Erythroblast (primary cell): ENCODE measurements at places on chromosomes 1 and 21.

DNA sequence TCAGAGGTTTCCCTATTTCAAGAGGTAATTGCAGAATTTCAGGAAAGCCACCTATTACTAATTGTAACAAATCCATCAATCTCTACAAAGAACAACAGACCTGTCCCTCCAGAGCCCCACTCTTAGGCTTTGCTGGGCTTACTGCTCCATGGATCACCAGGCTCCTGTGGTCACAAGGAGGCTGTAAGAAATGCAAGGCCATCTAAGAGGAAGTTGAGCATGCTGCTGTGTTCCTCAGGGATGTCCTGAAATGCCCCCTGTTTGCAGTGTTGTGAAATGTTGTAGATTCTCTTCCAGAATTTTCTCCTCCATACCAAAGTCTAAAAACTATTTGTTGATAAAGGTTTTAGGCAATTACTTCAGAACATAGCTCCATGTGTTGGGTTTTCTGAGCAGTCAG lies 24.4 kb upstream of the DUSP23 start:
- no peak for DNase-seq

DNA sequence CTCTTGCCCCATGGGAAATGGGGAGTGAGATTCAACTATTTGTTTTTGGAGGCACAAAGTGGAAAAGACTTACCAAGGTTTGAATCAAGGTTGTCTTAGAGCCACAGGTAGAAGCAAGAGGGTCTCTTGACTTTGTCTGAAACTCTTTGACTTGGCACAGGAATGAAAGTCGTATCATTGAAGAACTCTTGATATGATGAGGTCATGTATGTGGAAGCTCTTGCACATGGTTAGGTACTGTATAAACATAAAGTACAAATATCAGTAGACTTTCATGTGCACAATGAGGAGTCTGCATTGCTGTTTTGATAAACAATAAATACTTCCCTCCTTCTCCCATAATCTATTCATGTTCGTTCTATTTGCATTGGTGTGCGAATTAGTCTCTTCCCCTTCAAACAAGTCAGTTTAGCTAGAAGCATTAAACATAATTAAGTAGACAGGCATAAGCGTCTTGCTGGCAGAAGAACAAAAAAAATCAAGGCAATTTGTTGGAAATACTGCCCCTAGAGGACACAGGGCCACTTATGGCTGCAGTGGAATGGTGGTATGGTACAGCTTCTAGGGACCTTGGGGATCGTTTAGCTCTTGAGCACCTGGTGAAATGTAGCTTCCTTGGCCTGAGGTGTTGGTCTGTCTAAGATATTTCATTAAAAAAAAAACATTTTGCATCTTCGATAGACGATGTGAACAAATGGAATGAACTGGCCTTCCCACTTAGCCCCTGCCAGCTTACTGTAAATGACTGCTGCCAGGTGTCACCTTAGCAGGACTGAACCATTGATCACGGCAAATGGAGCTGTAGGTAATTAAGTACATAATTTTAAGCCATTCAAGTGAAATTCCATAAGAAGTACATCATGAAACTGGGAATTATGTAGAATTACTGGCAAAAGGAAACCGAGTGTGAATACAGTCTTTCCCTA lies 218.0 kb upstream of the GALNT2 start:
- DNase-seq, result peak; percentile 52

GRCh38 chr1:75058424-75058823 lies 75.8 kb upstream of the LHX8 start:
- DNase-seq, result no peak

DNA sequence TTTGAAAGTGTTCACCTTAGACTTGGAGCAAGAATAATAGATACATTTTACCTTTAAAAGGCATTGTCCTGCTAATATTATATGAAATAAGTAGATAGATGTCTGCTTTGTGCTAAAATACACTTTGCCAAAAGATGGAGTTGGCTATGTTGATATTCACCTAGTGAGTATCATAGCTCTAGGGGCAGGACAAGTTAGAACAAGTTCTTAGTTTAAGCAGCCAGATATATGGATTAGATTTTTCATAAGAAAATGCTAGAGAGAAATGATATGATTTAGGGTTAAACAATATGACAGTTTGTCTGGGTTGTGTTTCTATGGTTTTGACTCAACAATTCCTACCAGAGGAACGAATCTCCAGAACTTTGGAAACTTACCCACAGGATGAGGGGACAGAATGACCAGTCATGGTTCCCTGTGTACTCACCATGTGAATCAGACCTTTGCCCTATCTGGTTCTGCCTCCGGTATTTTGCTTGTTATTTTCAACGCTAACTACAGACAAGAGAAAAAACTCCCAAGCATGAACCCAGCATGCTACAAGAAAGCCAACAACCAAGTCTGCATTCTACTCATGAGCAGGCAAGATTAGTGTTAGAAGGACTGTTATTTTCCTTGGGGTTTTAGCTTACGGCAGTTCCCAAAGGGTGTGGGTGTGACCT lies 1.7 kb downstream of the F5 start:
- no peak for DNase-seq

GRCh38 chr1:47522935-47523834 lies 85.3 kb downstream of the FOXD2 start:
- no peak for DNase-seq

DNA sequence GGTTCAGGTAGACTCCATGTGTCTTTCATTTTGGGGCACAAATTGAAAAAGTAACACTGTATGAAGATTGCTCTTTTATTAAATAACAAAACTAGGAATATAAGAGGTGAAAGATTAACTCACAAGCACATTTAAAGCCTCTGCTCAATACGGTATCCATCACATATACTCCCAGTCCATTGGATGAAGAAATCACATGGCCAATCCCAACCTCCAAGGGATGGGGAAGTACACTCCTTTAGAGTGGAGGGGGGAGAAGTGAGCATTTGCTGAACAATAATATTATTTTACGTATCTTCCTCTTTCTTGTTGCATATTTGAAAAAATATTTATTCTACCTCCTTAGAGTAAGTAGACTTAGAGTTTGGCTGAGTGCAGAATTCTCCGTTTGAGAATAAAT lies 316.5 kb downstream of the LMX1A start:
- no peak for DNase-seq

DNA sequence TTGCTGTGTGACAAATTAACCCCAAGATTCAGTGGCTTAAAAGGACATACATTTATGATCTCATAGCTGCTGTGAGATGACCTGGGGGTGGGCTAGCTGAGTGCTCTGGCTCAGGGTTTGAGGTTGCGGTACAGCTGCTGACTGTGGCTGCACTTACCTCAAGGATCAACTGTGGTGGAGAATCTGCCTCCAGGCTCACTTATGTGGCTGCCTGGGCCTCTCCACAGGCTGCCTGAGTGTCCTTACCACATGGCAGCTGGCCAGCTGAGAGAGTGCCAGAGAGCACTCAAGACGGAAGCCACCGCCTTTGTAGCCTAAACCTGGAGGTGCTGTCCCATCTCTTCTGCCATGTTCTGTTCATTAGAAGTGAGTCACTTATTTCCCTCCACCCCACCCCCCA lies 5.7 kb downstream of the LRRC71 start:
- DNase-seq, result peak; percentile 57

DNA sequence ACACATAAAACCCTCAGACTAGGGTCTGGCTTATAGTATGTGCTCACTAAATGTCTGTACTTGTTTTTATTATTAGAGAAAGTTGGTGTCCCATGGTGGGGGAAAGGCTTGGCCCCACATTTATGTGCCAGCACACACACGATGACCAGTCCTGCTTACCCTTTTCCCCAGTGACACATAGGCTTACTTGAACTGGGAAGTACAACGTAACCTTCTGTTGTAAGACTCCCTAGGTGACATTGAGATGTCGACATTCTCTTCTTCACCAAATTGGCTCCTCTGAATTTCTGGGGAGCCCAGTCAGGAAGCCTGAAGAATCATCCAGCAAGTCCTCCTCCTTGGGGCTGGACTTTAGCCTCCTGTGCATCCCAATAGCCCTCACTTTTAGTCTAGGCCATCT lies 1.7 kb upstream of the MECR start:
- no peak for DNase-seq

DNA sequence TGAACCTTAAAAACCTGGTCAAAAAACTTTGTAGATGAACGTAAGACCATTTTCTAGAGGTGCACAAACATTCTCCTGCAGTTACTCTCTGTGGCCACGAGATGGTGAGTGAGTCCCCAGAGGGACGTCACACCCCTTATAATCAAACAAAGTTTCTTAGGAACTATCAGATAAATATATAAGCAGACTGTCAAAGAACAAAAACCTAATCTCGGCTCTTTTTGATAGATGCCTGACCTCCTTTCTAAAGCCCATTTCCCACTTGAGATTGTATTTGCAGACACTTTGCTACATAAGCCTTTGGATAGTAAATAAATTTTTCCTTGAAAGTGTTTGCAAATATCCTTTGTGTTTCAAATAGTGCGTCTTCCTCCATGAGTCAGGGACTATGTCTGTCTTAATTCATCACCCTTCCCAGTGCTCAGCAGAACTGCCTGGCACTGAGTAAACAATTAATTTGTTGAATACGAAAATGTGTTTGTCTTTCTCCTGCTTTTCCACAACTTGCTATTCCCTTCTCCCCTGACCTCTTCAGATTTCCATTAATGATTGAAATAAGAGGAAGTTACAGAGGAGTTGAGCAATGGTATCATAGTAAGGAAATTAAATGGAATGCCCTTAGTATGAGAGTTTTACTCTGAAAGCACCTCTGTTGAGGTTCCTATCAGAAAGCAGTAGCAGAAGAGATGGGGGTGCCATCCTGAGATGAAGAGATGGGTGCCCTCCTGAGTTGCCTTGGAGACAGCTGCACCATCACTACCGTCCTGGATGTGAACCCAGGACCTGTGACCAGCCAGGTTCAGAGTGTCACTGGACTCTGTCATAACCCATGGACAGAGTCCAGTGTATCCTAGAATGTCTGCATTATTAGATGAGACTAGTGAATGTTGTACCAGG lies 57.8 kb upstream of the RAVER2 start:
- DNase-seq, result peak; percentile 74

GRCh38 chr1:27086628-27087027 lies 68.3 kb downstream of the SLC9A1 start:
- DNase-seq, result no peak

GRCh38 chr1:154747380-154747739 lies 122.7 kb downstream of the KCNN3 start:
- DNase-seq, result no peak

DNA sequence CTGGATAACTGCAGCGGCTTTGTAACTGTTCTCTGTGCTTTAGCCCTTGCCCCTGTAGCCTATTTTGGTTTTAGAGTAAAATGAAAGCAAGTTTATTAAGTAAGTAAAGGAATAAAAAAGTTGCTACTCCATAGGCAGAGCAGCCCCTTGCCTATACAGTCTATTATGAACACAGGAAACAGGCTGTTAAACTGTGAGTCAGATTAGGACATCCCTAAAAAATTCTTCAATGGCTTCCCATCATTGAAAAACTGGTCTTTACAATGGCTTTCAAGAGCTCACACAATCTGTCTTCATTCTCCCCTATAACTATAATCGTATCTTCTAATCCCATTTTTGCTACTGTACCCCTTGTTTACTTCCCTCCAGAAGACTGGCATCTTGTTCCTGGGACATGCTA lies 43.0 kb downstream of the ATG4C start:
- DNase-seq, result no peak

- no peak for DNase-seq
Measured at GRCh38 chr21:42340187-42341050, 10.4 kb downstream of the TFF2 start.

DNA sequence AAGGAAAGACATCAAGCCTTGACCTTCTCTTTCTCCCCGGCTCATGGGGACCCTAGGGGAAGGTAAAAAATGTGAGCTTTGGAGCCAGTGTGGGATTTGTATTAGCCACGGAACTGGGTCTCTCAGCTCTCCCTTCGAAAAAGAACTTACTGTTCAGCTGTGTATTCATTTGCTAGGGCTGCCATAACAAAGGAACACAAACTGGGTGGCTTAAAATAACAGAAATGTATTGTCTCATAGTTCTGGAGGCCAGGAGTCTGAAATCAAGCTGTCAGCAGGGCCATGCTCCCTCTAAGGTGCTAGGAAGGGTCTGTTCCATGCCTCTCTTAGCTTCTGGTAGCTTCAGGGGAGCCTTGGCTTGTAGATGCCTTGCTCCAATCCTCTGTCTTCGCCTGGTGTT lies 83.5 kb upstream of the SLC2A1 start:
- no peak for DNase-seq

GRCh38 chr1:198856601-198857000 lies 217.8 kb downstream of the PTPRC start:
- DNase-seq, result no peak

GRCh38 chr1:89598450-89599331 lies 34.2 kb upstream of the LRRC8C start:
- DNase-seq, result peak; percentile 30

DNA sequence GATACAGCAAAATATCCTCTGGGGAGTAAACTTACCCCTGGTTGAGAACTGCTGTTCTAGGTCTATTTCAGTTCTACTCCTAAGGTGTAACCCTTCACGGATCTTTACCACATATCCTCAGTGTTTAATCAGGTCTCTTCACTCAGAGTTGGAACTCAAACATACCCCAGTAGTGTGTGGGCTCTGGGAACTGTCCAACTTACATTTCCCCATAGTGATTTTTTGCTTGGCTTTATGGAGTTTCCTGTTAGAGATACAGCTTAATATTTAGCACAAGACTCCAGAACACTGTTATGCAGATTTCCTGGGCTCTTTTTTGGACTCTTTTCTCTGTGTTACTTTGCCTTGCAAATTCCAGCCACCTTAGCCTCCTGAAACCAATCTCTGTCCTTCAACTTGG lies 26.7 kb upstream of the LIN9 start:
- no peak for DNase-seq

GRCh38 chr1:216750031-216750627 lies 26.9 kb upstream of the ESRRG start:
- peak; percentile 43 for DNase-seq

DNA sequence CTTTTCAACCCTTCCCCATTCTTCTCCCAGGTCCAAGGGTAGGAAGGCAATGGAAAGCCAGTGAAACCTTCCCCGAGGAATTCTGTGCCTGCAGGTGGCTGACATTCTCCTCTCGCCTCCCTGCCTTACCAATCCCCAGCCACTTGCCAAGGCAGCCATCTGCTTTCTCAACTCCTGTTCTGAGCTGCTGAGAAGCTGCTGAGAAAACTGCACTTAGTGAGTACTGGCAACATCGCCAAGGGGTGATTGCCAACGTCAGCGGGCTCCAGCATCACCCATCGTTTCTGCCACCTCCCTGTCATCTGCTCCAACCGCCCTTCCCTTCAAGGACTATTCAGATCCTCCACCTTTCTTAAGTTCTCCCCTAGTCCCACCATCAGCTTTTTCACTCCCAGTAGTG lies 106.0 kb downstream of the PTPRU start:
- DNase-seq, result no peak

DNA sequence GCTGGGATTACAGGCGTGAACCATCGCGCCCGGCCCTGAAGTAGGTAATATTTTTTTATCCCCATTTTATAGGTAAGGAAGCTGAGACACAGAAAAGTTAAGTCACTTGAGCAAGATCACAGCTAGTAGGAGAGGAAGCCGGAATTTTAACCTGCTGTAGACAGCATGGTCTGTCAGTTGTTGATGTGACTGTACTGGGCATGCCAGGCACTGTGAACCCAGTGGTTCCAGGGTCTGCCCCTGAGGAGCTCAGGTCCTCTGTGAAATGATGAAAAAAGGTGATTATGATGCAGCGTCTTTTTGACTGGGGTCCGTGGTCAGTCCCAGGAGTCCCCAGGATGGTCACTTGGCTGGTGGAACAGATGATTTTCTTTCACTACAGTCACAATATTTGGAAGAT lies 16.7 kb upstream of the FABP3 start:
- DNase-seq, result no peak
